Endothelial cell of umbilical vein (primary cell): ENCODE measurements at places on chromosomes 4 and X.

DNA sequence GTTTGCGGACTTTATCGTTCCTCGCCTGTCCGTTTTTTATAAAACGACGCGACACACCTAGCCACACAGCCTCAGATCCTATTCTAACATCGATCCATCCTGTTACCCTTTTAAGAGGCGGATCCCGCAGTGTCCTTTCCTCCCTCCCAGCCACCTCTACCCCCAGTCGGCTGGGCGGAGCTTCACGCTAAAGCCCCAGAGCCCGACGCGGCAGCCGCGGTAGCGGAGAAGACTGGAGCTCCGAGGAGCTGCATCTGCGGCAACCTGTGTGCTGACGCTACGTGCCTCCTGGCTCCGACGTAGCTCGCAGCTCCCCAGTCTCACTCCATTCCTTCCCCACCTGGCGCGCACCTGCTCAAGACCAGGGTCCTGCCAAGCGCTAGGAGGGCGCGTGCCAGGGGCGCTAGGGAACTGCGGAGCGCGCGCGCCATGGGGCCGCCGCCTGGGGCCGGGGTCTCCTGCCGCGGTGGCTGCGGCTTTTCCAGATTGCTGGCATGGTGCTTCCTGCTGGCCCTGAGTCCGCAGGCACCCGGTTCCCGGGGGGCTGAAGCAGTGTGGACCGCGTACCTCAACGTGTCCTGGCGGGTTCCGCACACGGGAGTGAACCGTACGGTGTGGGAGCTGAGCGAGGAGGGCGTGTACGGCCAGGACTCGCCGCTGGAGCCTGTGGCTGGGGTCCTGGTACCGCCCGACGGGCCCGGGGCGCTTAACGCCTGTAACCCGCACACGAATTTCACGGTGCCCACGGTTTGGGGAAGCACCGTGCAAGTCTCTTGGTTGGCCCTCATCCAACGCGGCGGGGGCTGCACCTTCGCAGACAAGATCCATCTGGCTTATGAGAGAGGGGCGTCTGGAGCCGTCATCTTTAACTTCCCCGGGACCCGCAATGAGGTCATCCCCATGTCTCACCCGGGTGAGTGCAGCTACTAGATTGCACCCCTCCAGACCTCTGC, at the start of gene RNF128:
TSS of gene RNF128 (plus strand) at position 217 of the 953 bp plus-strand sequence. CDS start at position 430, 213 bp downstream.
- DNase-seq = no peak

GRCh38 chr4:118345813-118346212, 7.0 kb downstream of the PRSS12 start:
- DNase-seq = peak; percentile 31

- no peak for DNase-seq
Observed at GRCh38 chr4:163077680-163078079, 89.0 kb downstream of the NAF1 start.

- no peak for DNase-seq
Observed at GRCh38 chr4:158219623-158220022, 9.3 kb downstream of the TMEM144 start.

- DNase-seq = no peak
Observed at GRCh38 chr4:39802005-39802404, 104.1 kb downstream of the UBE2K start.

DNA sequence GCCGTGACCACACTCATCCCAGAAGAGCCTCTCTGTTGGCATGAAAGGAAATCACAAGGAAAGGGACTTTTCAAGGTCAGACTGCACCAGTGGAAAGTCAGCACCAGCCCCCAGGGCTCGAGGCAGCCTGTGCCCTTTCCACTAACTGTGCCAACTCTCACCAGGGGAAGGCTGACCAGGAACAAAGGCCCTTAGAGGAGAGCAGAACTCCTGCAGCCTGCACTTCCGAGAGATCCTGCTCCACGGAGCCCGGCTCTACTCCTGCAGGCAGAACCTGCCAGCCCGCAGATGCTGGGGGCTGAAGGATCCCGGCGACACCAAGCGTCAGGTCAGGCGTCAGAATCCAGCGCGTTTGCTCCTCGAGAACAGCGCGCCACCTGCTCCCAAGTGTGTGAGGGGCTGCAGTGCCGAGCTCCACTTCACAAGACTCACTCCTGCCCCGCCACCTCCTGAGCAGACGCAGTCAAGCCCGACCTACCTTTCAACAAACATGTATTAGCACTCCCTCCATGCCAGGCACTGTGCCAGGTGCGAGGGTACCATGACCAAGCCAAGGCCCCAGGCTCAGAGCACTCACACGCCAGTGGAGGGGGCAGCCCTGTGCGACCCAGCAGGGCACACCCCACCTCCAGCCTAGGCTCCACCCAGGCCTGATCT, 13.6 kb upstream of the HELT start:
- no peak for DNase-seq

GRCh38 chr4:87209696-87210095, 10.7 kb downstream of the KLHL8 start:
- no peak for DNase-seq

DNA sequence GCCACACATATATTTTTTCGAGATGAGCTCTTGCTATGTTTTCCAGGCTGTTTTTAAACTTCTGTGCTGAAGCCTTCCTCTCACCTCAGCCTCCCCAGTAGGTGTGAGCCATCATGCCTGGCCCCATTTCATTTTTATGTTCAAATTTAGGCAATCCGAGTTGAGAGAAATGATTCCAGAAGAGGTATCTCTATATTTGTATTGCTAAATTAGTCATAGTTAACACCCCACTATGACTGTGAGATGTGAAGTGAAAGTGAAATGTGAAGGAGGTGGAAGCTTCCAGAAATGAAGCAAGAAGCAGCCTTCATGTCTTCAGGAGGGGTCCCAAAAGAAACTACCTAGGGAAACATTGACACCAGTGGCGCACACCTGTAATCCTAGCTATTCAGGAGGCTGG, 17.7 kb downstream of the APELA start:
- no peak for DNase-seq

- no peak for DNase-seq
Observed at GRCh38 chrX:63930140-63930539, 145.1 kb upstream of the ARHGEF9 start.

- no peak for DNase-seq
Observed at GRCh38 chrX:31136144-31136611, 64.3 kb upstream of the FTHL17 start.

DNA sequence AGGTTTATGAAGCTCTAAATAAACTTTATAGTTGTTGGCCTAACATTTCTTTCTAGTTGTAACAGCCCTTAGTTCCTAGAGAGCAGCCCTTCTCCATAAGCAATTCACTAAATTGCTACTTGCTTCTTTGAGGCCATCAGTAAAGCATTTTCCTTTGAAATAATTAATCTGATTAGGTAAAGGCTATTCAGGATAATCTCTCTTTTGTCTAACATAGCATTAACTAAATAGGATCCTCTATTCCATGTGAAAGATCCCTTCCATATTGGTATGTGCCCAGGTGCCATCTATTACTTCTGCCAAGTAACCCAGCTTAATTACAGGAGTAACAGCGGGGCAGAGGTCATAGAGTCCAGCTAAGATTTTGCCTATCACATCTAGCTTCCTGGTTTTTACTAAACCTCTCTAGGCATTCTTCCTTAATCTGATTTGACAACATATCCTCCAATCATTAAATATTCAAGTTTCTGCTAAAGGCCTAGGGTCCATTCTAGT, 1408.0 kb downstream of the PCDH18 start:
- DNase-seq = no peak
